ENCODE measurements at places on chromosomes 2 and 18. TPM values are rescaled to one million over a fixed set of nuclear protein-coding genes. Genes with fewer than 3 reads are reported as not detected.

TRABD2A gene
- 18.3 TPM for total RNA-seq

DNA sequence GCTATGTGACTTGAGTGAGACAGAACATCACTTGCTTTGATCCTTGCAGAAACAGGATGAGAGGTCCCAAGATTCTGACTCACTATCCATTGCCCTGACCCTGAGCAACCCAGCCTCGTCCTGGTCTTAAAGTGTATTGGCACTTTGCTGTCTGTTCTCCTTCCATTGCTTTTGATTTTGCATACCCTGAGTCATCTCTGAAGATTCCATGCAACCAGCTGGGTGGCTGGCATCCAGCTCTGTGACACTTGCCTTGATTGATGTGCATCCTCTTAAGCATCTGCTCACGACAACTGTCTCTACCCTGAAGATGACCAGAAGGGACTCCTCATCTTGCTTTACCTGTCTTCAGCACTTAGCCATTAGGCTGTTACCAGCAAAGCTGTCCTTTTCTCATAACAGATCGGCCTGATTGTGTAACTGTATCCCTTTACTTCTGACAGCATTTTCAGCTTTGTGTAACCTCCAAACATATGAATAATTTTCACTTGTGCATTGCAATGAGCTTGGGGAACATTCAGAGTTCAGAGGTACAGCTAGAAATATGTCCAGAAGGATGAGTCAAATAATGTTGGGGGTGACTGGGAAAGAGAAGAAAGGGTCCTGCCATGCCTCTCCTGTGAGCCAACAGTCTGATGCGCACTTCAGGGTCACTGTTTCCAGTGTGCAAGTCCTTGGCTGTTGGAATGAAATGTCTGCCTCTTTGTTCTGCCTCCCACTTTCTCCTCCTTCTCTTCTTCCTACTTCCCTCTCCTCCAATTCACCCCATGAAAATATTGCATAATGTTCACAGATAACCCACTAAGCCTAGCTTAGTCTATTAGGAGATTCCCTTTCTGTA, 249.7 kb upstream of the OSR1 start:
- no peak overlapping the region for H3K27ac ChIP-seq
- peaks cover 12% of the 10 kb centered on the region for H3K27me3 ChIP-seq
- DNase-seq: no peak

EGR4 gene
- not detected for total RNA-seq

MAB21L4 gene
- total RNA-seq: not detected

DNA sequence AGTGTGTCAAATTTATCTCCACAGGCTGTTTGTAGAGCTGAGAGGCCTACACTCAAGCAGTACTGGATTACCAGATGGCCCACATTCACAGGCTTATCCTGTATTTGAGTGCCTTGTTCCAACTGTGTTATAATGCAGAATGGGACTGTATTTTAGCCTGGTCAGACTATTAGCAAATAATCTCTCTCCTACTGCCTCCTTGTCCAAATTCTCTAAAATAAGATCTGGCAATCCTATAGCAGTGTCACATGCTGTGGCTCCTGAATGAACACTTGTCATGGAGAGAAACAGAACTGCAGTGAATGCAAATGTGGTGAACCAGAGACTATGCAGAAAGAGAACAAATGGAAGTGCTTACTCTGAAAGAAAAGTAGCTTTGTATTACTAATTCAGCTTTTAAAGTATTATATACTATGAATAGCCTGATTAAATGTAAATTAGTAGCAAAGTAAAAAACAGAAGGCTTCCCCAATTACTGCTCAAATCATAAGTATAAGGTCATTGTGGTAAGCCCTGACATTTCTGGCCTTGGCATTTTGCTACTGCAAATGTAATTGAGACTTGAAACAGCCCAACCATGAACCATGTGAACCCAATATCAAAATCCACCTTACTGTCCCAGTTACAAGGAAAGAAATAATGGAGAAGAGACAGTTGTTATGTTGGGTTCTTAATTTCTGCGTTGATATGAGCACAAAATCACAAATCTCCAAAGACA, 80.0 kb downstream of the MAP4K3 start:
- DNase-seq: no peak
- H3K27me3 ChIP-seq: no peaks in the 10 kb centered on the region
- peaks cover 15% of the 10 kb centered on the region for H3K36me3 ChIP-seq
- no peak overlapping the region for H3K4me3 ChIP-seq
- H3K4me1 ChIP-seq: no peaks in the 10 kb centered on the region

DNA sequence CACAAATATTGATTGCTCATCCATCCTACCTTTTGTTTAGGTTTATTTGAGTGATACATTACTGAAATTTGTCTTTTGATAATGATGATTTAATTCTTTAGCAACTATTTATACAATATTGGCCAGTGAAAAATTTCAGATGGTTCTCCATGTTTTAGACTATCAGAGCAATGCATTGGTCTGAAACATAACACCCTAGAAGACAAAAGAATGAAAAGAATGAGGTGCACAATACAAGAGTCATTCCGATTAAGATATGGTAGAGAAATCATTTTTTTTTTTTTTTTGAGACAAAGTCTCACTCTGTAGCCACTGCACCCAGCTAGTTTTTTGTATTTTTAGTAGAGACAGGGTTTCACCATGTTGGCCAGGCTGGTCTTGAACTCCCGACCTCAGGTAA, 197.4 kb upstream of the FAM98A start:
- H3K36me3 ChIP-seq: no peaks in the 10 kb centered on the region
- no peak overlapping the region for H3K27ac ChIP-seq
- no peak overlapping the region for H3K4me3 ChIP-seq
- H3K4me1 ChIP-seq: no peaks in the 10 kb centered on the region
- DNase-seq: no peak

- H3K4me3 ChIP-seq: no peak overlapping the region
- no peaks in the 10 kb centered on the region for H3K4me1 ChIP-seq
Observed at GRCh38 chr2:138823666-138824065, 43.5 kb upstream of the NXPH2 start.

DNA sequence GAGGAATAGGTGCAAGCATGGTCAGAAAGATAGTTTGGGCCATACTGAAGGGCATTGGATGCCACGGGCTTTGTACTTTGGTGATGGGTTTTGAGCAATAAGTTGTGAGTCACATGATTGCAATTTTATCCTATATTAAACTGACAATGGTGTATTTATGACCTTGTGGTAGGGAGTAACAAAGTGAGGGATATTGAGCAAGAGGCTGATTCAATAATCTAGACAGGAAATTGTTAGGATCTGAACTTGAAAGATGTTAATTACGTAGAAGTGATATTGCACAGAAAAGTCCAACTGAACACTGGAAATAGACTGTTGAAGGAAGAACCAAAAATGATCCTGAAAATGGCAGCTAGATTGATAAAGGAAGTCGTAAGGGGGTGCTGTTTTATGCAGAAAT, 46.6 kb upstream of the TCF4 start:
- peaks cover 6% of the 10 kb centered on the region for H3K36me3 ChIP-seq
- DNase-seq: no peak
- H3K4me3 ChIP-seq: no peak overlapping the region
- H3K27me3 ChIP-seq: no peaks in the 10 kb centered on the region

- H3K36me3 ChIP-seq: peaks cover 20% of the 10 kb centered on the region
- H3K27ac ChIP-seq: no peak overlapping the region
- H3K4me3 ChIP-seq: no peak overlapping the region
- no peaks in the 10 kb centered on the region for H3K27me3 ChIP-seq
- no peak for DNase-seq
- H3K4me1 ChIP-seq: no peaks in the 10 kb centered on the region
Observed at GRCh38 chr2:46091961-46092667, 205.1 kb upstream of the EPAS1 start.

KANSL1L gene
- 9.2 TPM for total RNA-seq

ANO7 gene
- total RNA-seq: 7.1 TPM

DNA sequence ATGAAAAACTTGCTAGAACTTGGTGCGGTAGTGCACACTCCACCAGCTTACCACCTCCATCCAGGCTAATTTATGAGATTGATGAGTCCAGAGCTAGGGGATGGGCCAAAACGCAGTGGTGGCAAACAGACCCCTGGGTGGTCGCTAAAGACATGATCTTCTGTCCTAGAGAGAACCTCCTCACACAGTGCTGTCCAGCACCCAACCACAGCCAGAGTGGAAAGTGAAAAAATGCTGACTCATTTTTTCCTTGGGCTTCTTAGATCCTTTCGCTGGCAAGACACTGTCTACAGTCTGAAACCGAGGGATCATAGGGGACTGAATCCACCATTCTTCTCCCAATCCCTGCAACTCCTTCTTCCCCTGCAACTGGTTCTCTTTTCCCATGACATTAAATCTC, 4.1 kb downstream of the ANTXR1 start:
- H3K27ac ChIP-seq: no peak overlapping the region
- H3K4me3 ChIP-seq: no peak overlapping the region
- DNase-seq: no peak
- no peaks in the 10 kb centered on the region for H3K36me3 ChIP-seq
- peaks cover 16% of the 10 kb centered on the region for H3K4me1 ChIP-seq
